ENCODE measurements at places on chromosomes 16 and 17. TPM values are rescaled to one million over a fixed set of nuclear protein-coding genes. Genes with fewer than 3 reads are reported as not detected.

MPV17L gene
- 1.3 TPM for total RNA-seq

TNFRSF17 gene
- not detected for total RNA-seq

GRCh38 chr16:74717367-74717766 is 16.7 kb upstream of the MLKL start:
- DNase-seq = no peak

DNA sequence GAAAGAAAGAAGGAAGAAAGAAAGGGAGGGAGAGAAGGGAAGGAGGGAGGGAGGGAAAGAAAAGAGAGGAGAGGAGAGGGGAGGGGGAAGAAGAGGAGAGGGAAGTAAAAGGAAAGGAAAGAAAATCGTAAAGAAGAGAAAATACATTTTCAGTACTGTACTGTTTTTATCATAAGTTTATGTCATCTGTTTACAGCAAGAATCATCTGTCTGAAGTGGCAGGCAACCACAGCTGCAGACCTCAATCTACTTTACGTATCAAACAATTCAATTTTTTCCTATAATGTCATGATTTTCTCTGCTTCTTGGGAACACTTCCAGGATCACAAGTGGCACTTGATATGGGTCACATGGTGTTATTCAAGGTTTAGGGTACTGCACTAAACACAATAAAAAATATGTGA is 58.3 kb downstream of the USP32 start:
- DNase-seq = no peak

GRCh38 chr16:50944436-50944835 is 202.6 kb downstream of the CYLD start:
- no peak for DNase-seq

DNA sequence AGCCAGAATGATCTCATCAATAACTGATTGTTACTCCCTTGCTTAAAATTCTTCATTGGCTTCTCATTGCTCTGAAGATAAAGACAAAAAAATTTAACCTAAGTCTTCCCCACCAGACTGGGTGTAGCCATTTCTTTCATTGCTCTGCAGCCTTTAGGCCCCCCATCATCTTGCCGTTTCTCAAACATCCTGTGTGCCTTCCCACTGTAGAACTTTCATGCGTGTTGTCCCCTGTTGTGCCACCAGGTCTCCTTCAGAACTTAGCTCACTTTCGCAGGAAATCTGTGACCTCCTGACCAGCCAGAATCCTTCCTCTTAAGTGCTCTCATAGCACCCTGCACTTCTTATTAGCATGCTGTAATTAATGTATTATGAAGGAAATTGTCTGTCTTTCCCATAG is 31.8 kb downstream of the TNRC6C start:
- no peak for DNase-seq

DNA sequence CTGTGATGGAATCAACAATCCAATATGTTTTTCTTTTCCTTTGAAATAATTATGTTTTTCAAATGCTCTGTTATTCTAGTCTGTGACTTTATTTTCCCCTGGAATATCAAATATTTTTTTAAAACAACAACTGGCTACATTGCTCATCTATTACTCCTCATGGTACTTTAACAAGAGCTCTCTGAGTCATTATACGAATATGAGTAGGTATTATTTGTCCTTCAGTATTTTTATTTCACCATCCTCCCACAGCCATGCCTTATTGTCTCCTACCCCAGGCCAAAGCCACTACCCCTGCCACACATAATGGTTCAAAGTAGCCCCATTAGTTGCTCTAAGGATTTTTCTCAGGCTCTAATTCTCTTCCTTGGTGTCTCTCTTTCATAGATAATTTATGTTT is 1572.3 kb downstream of the CDH8 start:
- no peak for DNase-seq

DNA sequence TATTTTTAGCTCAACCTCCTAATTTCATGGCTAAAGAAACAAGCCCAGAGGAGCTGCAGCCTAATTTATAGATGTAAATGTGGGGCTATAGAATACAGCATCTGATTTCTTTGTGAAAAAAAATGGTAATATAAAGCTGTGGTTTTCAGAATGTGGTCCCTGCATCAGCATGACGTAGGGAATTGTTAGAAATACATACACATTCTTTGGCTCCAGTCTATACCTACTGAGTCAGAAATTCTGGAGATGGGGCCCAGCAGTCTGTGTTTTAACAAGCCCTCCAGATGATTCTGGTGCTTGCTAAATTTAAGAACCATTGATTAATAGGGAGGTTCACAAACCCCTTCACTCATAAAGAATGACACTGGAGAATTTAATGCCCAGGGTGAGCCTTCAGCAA is 18.1 kb upstream of the MYH8 start:
- no peak for DNase-seq

- no peak for DNase-seq
These were observed 9.0 kb upstream of the NKD1 start for GRCh38 chr16:50539053-50539695.

GRCh38 chr17:80426671-80427326 is 11.8 kb downstream of the ENDOV start:
- DNase-seq = no peak

- DNase-seq = peak; percentile 81
These were observed 400 bp downstream of the HCFC1R1 start for GRCh38 chr16:3023415-3023668.

DNA sequence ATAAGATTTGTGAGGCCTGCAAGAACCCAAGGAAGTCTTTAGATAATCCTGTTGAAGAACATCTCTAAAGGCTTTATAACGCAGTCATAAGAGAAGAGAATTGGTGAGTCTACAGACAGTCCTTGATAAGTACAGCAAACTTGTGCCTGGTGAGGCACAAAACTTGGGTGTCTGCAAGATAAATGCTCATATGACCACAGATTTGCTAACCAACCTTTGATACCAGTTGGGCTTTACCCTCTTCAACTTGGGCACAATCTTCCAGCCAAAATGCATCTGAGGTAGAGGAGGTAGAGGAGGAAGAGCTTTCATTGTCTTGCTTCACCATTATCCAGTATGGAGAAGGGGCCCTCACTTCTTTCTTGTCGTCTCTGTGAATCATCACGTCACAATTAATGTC is 16.9 kb downstream of the PDZD9 start:
- DNase-seq = no peak

DNA sequence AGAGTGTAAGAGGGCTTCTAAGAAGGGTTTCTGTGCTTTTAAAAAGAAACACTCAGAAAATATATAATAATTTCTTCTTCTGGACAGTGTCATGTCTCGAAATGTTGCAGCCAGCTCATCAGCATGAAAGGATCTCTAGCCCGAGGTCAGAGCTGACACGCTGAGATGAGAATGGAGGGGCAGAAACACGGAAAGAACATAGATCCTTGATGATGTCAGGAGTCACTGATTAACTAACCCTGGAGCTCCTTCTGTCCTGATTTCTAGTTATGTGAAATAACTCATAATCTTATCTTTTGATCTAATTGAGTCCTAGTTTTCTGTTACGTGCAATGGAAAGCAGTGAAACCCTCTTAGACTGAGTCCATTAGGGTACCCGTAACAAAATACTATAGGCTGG is 10.3 kb upstream of the TOX3 start:
- peak; percentile 25 for DNase-seq

DNA sequence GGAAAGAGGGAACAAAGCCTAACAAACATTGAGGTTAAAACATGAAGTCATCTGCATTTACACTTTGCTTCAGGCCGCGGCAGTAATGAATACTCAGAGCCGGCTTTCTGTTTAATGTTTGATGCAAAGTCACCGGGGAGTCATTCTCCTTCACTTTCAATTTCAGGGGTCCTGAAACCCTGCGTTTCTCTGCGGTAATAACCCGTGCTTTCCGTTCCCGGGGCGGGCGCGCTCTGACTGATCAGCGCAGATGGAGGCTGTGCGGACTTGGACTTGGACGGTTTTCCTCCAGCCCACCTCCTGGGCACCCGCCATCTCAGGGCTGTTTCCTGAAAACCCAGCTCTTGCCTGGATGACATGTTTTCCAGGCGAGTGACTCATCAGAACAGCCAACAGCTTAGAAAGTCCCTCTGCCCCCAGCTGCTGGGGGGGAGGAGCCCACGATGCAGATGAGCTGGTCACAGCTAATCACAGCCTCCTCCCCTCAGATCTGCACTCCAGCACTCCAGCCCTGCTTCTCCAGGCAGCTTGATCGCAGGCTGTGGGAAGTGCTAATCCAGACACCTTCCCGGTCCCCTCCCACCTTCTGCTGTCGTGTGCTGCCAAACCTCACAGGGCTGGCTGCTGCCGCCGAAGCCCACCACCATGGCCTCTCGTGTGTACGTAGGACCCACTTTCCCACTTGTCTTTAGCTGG is 158.6 kb upstream of the CHMP6 start:
- peak; percentile 95 for DNase-seq

GRCh38 chr16:56226187-56226586 is 34.9 kb downstream of the GNAO1 start:
- no peak for DNase-seq

GRCh38 chr16:88656291-88656980 is 5.6 kb upstream of the CYBA start:
- no peak for DNase-seq

DNA sequence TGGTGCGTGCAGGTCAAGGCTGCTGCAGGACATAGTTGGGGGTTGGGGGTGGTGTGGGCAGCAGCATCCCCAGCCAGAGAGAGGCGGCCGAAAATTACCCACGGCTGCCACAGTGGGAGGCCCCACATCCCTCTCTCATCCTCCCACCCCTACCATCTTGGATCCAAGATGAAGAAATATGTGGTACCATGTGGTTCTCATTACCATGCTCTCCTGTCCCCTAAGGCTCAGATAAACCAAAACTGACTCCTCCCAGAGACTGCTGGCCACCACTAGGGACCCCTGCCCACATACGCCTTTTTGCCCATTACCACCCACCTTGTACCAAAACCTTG is 120.4 kb downstream of the HIC1 start:
- no peak for DNase-seq

- no peak for DNase-seq
These were observed 406.3 kb upstream of the RBFOX1 start for GRCh38 chr16:6926341-6926740.

DNA sequence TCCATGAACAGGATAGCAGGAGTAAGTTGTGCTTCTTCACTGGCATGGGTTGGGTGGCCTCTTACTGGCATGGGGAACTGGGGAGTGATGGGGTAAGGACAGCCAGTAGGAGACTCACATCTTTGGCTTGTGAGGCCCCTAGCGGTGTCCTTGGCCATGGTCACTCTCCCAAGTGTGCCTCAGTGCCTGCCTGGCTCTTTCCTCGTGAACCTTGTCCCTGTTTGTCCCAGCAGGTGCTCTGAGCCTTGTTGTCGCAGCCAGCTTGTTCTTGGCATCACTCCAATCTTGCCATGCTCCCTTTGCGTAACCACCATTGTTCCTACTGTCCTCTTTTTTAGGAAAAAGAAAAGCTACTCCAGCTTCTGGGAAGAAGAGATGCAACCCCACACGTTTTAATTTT is 53.6 kb upstream of the SDK2 start:
- no peak for DNase-seq
